Astrocyte of the spinal cord (primary cell): ENCODE measurements at places on chromosomes 11 and 22.

DNA sequence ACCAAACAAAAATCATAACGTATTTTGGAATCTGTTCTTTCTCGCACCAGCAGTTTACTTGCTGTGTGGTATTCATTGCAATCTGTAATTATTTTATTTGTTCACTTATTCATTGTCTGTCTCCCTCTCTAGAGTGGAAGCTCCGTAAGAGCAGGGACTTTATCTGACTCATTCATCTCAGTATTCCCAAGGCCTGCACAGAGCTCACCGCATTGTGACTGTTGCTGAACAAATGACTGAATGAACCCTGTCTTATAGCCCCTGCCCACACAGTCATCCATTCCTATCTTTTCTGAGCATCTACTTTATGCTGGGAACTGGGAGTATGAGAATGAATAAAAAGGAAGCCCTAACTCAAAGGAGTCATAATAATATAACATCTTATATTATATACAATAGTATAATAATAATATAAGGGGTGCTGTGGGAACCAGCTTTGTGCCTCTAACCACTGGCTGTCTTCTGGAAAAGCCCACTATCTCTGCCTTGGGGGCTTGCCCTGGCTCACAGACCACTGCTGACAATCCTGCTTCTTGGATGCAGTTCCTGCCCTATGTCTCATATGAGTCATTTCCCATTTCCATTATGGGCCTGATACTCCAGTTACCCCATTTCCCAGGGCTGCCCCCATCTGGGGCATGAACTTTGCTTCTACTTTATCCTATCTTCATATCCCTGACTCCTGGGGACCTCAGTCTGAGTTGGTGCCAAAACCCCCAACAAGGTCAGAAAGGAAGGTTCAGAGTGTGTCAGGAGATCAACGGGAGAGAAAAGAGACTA, 11.0 kb downstream of the XRRA1 start:
- DNase-seq, result peak; percentile 50

- DNase-seq, result no peak
These were observed 1009.6 kb upstream of the CCDC90B start for GRCh38 chr11:84295815-84296214.

- DNase-seq, result no peak
These were observed 27.1 kb upstream of the TOP3B start for GRCh38 chr22:22009661-22010060.

DNA sequence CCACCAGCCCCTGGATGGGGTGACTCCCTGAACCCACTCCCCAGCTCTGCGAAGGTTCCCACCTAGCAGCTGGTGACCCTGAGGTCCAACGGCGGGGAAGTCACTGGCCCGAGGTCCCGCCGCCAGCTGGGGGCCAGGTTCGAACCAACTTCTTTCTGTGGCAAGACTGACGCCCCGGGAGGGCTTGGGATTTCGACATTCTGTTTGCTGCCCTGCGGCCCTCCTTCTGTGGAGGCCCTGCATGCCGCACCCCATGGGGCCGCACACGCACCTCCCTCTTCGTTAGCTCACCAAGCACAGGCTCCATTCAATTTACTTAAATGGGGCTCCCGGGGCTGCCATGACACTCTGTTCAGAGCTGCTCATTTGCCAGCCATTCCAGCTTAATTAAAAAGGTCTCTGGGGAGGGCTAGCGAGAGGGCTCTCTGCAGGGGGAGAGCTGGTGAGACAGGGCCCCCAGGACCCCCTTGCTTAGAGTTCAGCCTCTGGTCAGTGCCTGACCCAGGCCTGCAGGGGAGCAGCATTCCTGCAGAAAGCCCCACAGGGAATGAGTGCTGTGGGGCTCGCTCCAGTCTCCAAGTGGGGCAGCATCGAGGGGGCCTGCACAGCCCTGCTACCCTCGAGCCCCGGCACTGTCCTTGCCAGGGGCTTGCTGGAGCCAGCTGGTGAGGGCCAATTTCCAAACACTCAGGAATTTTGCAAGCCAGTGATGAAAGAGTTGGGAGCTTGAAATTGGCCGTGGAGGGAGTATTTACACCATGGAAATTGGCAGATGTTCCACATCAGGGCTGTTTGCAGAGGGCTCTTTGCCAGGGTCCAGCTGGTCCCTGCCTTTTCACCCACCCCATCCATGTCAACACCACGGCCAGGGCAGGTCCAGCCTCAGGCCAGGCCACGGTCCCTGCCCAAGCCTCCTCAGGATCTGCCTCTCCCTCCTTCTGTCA, 80.8 kb downstream of the CACNA1I start:
- no peak for DNase-seq

- DNase-seq, result peak; percentile 46
These were observed 103.1 kb downstream of the TEAD1 start for GRCh38 chr11:12777208-12777874.

- peak; percentile 19 for DNase-seq
These were observed 18.1 kb downstream of the MRGPRD start for GRCh38 chr11:68962527-68963250.

- DNase-seq, result no peak
These were observed 55.0 kb upstream of the GLYAT start for GRCh38 chr11:58786693-58787092.
